ENCODE measurements at places on chromosomes 16 and 17. TPM values are rescaled to one million over a fixed set of nuclear protein-coding genes. Genes with fewer than 3 reads are reported as not detected.

REXO5 gene
- 0.52 TPM for total RNA-seq

PTX4 gene
- total RNA-seq = 0.41 TPM

CNGB1 gene
- not detected for total RNA-seq

TMEM92 gene
- not detected for total RNA-seq

SLC16A11 gene
- total RNA-seq = not detected

SOX8 gene
- total RNA-seq = 0.49 TPM

TAT gene
- 3.7 TPM for total RNA-seq

CD19 gene
- total RNA-seq = not detected

SCIMP gene
- total RNA-seq = 0.27 TPM

PTGES3L gene
- total RNA-seq = 29.3 TPM

- no peak for DNase-seq
Observed at GRCh38 chr16:81537721-81538561, 93.3 kb downstream of the CMIP start.

DNA sequence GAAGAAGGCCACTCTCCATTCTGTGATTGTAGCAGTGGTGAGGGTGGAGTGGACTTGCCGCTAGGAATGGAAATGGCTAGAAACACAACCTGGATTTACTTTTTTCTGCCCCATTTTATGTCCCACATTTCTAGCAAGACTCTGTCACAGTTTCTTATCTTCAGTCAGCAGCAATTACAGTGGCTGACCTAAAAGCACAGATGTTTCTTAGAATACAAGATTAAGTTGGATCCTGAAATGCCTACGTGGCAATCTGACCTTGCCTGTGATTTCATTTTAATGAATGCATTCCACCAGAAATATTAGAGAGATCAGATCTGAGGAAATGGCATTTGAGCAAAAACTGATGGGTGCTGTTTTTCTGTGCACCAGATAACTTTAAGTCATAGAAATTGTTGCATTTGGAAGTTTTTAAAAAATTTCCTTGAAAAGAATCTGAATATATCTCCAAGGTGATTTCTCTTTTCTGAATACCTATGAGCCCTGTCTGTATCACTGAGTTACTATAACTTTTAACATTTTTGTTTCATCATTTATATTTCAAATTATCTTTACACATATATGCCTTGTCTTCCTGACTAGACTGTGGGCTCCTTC is 5.4 kb downstream of the HEATR3 start:
- DNase-seq = no peak

- no peak for DNase-seq
Observed at GRCh38 chr16:8686031-8686621, 11.7 kb downstream of the ABAT start.

DNA sequence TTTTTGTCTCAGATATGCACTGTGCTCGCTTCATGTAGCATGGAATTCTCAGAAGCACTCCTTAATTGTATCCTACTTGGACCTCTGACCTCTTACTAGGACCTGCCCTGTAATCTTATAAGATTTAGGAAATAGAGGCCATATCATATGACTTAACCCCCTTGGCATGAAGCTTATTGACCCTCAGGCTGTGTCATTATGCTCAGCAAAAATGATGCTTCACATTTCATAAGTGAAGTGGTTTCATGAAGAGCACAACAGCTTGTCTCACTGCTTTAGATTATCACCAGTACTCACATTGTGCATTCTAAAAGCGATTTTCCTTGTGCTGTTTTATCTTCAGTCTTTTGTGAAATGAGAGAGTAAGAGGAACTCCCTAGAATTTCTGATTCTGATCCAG is 6.4 kb downstream of the PHKB start:
- no peak for DNase-seq

DNA sequence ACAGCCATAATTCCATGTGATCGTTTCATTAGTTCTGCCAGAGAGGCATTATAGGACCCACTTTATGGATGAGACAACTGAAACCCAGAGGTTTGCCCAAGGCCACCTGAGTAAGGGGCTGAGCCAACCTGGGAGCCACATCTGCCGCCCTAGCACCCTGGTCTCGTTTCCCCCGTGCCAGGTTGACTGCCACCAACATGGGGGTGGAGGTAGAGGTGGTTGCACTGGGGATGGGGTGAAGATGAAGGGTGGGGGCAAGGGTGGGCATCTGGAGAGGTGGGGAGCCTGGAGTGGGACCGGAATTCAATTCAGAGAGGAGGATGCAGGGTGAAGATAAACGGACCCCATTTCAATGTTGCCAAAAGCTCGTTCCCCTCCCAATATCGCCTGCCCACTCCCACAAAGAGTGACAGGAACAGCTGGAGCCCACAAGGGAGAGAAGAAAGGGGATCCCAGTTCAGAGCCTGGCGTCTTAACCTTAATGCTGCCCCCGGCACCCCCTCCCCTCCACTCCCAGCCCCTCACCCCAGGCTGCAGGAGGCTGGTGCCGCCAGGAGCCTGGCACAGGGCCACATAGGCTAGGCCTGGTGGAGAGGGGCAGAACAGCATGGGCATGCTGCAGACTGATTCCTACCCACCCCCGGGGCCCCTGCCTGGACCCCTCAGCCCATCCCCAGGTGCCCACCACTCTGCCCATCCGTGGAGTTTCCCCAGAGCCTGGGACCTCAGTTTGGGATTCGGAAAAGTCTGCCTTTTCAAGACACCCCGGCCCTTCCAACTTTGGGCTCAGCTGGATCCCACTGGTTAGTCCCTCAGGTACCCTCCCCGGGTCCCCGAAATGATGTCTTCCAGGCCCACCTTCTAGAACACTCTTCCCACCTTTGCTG is 29.6 kb downstream of the NGFR start:
- DNase-seq = no peak

DNA sequence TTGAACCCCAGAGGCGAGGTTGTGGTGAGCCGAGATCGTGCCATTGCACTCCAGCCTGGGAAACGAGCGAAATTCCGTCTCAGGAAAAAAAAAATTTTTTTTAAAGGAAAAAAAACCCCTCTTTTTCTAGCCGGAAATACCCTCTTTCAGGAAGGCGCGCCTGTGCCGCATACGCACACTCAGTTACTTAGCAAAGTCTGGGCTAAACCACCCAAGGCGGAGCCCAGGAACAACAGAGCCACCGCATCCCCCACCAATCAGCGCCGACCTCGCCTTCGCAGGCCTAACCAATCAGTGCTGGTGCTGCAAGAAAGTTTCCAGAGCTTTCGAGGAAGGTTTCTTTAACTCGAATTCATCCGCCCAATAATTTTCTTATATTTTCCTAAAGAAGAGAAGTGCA is 510.4 kb downstream of the KCNJ18 start:
- DNase-seq = no peak

DNA sequence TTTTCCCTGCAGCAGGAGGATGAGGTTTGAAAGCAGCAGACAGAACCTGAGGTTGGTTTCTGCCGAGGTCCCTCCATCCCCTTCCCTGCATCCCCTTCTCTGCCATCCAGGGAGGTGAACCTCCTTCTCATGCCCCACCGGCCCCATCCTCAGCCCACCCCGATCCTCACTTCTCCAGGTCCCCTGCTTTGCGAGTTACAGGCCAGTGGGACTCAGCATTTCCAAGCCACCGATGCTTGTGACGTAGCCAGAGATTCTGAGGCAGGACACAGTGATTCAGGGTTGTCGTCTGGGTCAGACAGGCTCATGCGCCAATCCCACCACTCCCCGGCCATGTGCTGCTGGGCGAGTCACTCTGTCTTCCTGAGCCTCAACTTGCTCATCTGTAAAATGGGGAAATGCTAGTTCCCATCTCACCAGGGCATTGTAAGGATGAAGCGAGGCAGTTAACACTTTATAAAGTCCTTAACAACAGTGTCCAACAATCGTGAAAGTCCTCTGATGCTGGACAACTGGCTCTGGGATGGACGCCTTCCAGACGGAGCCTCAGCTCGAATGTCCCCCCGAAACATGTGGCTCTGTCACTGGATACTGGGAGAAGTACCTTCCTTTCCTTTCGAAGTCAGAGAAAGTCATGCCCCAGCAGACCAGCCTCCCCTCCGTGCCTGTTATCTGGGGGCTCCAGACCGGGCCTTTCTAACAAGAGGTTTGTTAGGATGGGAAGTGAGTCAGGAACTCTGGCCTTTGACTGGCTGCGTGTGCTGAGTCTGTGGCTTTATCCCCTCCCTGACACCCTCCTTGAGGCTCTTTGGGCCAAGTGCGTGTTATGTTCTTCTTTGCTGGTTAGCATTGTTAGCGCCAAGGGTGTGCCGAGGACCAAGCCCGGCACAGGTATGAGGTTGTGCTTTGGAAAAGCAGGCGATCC is 21.9 kb downstream of the SEC14L5 start:
- DNase-seq = no peak

GRCh38 chr17:47744168-47745036 is 11.4 kb downstream of the TBX21 start:
- no peak for DNase-seq

- no peak for DNase-seq
Observed at GRCh38 chr17:49437696-49438435, 23.2 kb upstream of the PHB1 start.

GRCh38 chr16:83887080-83887479 is 11.8 kb upstream of the MLYCD start:
- DNase-seq = no peak

- DNase-seq = no peak
Observed at GRCh38 chr17:43808076-43808475, 24.9 kb downstream of the MPP3 start.

DNA sequence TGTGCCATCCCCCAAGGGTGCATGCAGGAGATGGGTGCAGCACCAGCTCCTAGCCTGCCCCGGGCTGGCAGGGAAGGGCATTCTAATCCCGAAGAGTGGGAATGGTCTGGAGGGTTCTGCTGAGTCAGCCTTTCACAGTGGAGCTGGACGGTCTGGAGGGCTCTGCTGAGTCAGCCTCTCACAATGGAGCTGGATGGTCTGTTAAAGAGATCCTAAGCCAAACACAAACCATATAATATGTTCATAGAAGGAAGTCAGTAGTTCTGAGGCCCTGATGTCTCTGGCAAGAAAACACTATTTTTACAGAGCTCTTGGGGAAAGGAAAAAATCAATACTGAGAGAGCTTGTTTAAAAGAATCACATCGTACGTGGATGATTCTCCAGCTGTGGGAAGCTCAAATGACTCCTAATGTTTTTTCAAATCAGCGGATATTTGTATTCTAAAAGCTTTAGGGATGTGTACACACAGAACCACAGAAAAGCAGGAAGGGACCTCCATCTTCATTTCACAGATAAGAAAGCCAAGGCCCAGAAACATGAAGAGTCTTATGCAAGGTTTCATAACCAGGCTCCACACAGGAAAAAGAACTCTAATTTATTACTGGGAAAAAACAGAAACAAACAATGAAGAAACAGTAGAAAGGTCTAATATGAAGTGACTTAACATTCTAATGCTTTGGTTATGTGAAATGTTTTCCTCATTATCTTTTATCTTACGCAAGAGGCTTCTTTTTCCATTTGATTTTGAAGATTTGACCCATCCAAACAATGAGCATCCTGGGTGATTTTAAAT is 176.3 kb downstream of the VPS53 start:
- no peak for DNase-seq

DNA sequence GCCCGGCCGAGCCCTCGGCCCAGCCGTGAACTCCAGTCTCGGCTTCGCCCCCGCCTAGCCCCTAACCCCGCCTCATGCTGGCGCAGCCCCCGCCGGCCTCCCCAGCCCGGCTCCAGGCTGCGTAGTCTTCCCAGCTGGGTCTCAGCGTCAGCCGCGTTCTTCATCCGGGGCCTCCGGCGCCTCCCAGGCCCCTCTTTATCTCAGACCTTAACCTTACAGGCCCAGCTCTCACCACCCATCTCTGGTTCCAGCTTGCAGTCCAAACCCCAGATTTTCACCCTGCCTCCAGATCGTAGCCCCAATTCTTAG is at the start of gene PROCA1:
PROCA1 (minus strand) TSS at position 166 of the 309 bp plus-strand sequence. CDS start 228 bp downstream, outside the sequence.
- no peak for DNase-seq

- no peak for DNase-seq
Observed at GRCh38 chr16:28188085-28188916, 23.5 kb downstream of the XPO6 start.

- DNase-seq = no peak
Observed at GRCh38 chr16:3170440-3171180, 17.4 kb upstream of the OR1F1 start.

DNA sequence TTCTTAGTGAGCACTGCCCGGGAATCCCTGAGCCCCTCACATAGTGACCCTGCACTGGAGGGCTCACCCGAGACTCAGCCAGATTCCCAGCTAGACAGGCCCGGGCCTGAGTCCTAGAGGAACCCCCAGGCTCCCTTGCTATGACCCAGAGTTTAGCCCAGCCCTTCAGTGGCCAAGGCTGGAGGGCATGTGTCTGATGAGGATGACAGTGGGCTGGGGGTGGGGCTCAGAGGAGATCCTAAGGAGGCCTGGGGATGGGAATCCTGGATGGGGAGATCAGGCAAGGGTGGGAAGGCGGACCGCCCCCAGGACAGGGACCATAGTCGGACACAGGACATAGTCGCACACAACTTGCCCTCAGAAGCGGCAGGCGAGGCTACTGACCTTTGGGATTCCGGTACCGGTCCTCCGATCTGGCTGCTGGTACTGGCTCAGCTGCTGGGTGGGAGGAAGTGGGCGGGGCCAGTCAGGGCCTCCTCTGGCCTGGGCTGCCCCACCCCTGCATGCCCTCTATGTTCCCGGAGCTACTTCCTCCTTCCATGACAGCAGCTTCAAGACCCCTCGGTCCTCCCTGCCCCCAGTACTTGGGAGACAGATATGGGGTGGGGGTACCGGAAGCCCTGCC is 1.1 kb downstream of the CD79B start:
- DNase-seq = no peak

GRCh38 chr17:4176808-4177472 is 33.9 kb downstream of the CYB5D2 start:
- DNase-seq = no peak

DNA sequence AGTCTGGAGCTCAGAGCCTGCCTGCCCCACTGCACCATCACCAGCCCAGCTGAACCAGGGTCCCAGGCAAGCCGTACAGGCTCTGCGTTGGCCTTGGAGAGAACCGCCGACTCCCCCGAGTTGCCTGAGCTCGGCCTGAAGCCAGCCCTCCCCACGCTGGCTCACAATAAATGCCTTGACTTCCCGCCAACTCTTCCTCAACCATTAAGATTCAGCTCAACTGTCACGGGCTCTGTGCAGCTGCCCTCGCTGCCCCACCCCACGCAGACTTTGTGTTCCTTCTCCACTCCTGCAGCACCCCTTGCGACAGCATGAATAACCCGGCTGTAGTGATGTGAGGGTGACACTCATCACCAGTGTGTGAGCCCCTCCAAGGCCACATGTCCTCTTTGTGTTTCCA is 4.8 kb upstream of the QPRT start:
- no peak for DNase-seq
